ENCODE measurements at places on chromosomes 2 and 18.

DNA sequence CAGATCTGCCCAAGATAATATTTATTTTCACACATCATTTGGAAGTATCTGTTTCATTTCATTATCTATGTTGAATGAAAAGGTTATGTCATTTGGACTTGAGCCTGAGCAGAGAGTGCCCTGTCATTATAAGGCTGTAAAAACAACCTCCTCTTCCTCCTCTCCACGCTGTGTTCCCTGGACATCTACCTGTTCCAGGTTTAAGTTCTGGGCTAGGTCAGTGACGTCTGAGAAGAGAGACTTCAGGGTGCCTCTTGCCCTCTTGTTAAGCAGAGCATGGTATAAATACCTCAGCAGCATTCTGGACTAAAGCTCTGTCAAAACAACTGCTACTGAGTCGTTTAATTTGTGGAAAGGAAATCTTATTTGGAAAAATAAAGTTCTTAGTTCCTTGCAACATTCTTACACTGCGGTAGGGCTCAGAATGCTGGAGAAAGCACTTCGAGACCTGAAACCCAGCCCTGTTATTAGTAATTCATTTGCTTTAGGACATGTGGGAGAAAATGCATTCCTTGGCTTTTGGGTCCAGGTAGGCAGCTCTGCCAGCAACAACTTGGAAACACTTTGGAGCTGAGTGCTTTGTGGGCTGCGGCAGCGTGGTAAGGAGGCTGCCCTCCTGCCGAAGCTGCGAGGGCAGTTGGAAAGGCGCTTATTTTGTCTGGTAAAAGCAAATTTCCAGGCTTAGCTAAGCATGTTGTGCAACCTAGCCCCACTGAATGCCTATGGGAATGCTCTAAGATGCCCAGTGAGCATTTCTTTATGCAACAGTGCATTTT, 91.8 kb upstream of the NEDD4L start:
- no peak for DNase-seq

GRCh38 chr2:177241711-177242120, 22.8 kb downstream of the NFE2L2 start:
- no peak for DNase-seq

DNA sequence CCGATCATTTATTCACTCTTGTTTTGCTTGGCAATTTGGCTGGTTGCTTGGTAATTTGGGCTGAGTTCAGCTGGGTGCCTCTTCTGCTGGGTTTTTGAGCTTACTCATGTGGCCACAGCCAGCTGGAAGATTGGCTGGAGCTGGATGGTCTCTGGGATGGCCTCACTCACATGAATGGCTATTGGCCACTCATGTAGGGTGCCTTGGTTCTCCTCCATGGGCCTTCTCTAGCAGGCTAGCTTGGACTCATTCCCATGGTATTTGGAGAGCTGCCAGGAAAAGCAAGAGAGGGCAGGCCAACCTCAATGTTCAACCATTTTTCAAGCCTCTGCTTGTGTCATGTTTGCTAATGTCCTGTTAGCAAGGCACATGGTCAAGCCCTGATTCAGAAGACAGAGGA, 16.9 kb downstream of the ZAP70 start:
- no peak for DNase-seq

DNA sequence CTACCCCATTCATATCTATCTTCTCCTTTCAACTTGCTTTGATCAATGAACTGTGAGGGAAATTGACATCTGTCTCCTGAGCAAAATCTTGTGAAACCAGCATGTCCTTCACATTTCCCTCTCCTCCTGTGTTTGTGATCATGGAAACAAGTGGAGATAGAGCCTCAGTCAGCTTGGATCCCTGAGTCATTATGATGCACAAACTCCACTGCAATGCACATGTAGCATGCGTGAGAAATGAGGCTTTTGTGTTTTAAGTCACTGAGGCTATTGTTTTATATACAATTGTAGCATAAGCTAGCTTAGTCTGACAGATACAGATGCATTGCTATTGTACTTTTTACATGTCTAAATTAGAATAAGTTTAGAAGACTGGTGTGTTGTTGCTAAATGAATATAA, 85.2 kb upstream of the HNMT start:
- DNase-seq = no peak
